Mesenchymal stem cell (in vitro differentiated cells and primary cell): ENCODE measurements at places on chromosomes 5 and 9.
A peak's percentile ranks its signal among the peaks of the same experiment; 100 is the strongest.

- no peak overlapping the region for H3K4me3 ChIP-seq
- H3K27ac ChIP-seq, result no peak overlapping the region
- H3K27me3 ChIP-seq, result no peaks in the 10 kb centered on the region
- H3K36me3 ChIP-seq, result no peaks in the 10 kb centered on the region
- no peak for DNase-seq
Observed at GRCh38 chr9:94780516-94780950, 54.0 kb downstream of the AOPEP start.

GRCh38 chr9:4662989-4663792 lies 1.1 kb downstream of the PLPP6 start:
- peak; percentile 87 for DNase-seq
- peak overlapping the region; percentile 90 for H3K4me3 ChIP-seq
- no peak overlapping the region for H3K27ac ChIP-seq
- no peaks in the 10 kb centered on the region for H3K36me3 ChIP-seq
- peaks cover 11% of the 10 kb centered on the region for H3K4me1 ChIP-seq

DNA sequence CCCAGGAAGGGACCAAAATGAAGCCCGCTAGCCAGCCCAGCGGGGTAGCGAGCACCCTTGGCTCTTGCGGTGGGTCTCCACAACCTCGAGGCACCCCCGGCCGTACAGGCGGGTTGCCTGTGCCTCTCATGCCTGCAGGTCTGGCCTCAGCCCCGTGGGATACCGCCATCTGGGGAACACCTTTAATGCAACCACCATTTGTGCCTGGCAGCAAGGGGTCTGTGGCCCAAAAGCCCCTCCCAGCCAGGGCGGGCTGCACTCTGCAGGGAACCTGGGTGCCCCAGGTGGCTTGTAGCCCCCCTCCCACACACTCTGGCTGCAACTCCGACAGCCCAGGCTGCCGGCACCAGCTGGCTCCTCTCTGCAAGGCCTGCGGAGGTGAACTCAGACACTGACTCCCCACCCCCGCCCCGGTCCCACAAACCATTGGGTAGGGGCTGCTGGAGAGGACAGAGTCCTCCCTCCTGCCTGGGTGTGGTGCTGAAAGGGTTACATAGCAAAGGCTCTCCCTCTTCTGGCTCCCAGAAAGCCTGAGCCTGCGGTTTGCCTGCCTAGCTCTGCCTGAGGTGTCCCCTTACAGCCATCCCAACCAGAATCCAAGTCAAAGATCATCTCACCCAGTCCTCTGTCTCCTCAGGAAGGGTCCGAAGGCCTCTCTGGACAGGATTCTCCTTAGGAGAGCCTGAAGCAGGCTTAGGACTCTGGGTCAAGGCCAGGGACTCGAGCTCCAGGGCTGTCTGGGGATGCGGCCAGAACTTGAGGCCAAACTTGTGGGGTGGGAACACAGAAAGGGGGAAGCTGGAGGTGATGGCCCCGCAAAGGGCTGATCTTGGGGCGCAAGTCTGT lies 109.4 kb downstream of the PSD2 start:
- H3K36me3 ChIP-seq, result no peaks in the 10 kb centered on the region
- no peak overlapping the region for H3K4me3 ChIP-seq
- peaks cover 94% of the 10 kb centered on the region for H3K27me3 ChIP-seq
- no peak overlapping the region for H3K27ac ChIP-seq
- H3K4me1 ChIP-seq, result peaks cover 16% of the 10 kb centered on the region

DNA sequence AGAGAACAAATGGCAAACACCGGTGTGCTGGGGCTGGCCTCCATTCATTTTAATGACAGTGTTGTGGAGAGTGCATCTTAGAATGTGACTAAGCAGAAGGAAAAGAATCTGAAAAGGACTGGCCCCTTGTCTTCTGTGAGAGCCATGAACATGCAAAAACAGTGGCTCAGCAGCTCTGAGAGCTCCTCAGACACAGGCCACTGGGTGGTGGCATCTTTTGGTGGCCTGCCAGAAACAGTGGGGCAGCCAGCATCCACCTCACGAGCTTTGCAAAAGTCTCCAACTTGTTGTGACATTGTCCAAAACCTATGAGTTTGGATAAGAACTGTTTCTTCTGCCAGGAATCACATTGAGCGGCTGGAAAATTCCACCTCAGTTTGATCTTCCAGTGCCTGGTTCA lies 233.4 kb downstream of the NR3C1 start:
- no peak for DNase-seq
- peaks cover 11% of the 10 kb centered on the region for H3K4me1 ChIP-seq
- H3K4me3 ChIP-seq, result no peak overlapping the region

- H3K4me1 ChIP-seq, result no peaks in the 10 kb centered on the region
- DNase-seq, result peak; percentile 18
- H3K4me3 ChIP-seq, result no peak overlapping the region
- H3K36me3 ChIP-seq, result no peaks in the 10 kb centered on the region
- H3K27me3 ChIP-seq, result no peaks in the 10 kb centered on the region
Observed at GRCh38 chr5:129748913-129749880, 1.3 kb downstream of the MINAR2 start.

GRCh38 chr5:37208883-37209797 lies 40.0 kb downstream of the CPLANE1 start:
- no peak overlapping the region for H3K4me3 ChIP-seq
- H3K27me3 ChIP-seq, result no peaks in the 10 kb centered on the region
- peaks cover 3% of the 10 kb centered on the region for H3K4me1 ChIP-seq
- H3K27ac ChIP-seq, result no peak overlapping the region
- DNase-seq, result no peak

DNA sequence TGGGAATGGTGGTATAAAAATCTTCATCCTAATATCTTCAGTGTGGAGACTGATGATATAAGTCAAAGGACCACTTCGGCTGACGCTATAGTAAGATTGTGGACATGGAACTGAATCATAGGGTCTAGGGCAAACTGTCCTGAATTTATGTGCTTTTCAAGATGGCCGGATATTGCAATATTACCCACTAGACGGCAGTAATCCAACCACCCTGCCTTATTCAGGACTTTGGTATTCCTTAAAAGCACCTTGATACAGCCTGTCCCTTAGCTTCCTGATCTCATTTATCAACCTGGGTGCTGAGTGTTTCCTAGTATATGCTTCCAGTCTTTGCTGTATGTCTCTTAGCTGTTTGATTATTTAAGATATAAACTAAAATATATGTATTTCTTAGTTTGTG lies 71.2 kb upstream of the COX7C start:
- no peaks in the 10 kb centered on the region for H3K36me3 ChIP-seq
- H3K27ac ChIP-seq, result no peak overlapping the region
- H3K4me1 ChIP-seq, result no peaks in the 10 kb centered on the region
- no peak overlapping the region for H3K4me3 ChIP-seq

DNA sequence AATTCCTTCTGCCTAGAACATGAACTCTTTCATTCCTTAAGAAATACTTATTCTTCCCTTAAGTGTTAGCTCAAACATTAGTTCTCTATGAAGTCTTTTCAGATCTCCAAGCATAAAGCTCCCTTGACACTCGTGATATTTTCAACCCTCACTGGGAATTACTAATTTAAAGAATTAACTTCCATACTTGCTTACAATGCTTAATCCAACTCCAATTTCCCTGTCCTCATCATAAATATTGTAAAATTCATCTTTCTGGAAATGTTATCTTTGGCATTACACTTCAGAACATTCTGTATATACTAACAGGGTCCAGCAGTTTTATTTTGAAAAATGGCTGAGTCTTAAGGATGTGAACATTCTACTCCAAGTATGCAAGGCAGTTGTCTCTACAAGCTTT lies 7.2 kb downstream of the STARD4 start:
- peaks cover 2% of the 10 kb centered on the region for H3K36me3 ChIP-seq
- H3K4me1 ChIP-seq, result no peaks in the 10 kb centered on the region
- H3K4me3 ChIP-seq, result no peak overlapping the region
- no peak for DNase-seq

DNA sequence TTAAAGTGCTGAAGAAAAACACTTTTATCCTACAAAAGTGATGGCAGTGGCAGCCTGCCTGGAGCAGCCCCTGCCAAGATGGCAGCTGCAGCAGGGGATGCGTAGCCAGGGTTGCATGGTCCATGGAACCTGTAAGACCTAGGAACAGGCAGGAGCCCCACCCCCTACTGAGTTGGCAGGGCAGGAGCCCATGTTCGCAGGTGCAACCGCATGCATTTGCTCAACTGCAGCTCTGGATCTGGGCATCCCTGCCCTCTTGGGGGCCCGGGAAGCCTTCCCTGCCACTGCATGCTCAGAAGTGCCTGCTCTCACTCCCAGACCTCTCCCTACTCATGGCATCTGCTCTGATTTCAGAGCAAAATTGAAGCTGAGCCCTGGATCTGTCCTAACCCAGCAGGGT lies 779.6 kb downstream of the CDH18 start:
- H3K27me3 ChIP-seq, result no peaks in the 10 kb centered on the region
- no peak overlapping the region for H3K4me3 ChIP-seq
- no peaks in the 10 kb centered on the region for H3K36me3 ChIP-seq
- DNase-seq, result no peak

DNA sequence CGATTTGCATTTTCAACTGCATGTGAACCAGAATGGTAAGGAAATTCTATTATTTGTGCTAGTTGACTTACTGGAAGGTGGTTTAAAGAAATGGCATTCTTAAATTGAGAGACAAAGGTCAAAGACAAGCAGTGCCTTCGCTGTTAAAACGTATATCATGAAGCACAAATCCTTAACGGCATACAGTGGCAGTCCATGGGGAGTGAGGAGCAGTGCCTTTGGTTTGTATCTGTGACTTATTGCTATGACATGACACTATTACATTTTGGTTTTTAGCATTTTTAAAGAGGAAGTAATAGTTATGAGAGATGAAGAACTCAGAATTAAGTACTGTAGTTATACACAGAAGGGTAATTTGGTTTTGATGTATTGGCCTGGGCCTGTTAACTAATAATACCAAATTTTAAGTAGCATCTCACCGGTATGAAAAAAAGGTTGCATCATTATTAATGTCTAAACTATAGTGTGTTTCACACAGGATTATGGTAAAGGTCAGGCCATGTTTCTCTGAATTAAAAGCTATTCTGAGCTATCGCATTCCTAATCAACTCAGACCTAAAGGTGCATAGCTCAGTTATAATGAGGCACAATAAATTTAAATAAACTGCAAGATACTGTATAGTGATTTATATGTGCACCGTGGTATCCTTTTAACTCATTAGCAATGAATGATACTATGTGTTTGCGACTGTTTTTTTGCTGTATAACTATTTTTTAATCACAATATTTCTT lies 339.8 kb upstream of the ARRDC3 start:
- no peaks in the 10 kb centered on the region for H3K36me3 ChIP-seq
- DNase-seq, result no peak
- no peak overlapping the region for H3K27ac ChIP-seq
- H3K4me3 ChIP-seq, result no peak overlapping the region
- H3K27me3 ChIP-seq, result no peaks in the 10 kb centered on the region
- H3K4me1 ChIP-seq, result no peaks in the 10 kb centered on the region

- no peaks in the 10 kb centered on the region for H3K27me3 ChIP-seq
- no peaks in the 10 kb centered on the region for H3K4me1 ChIP-seq
- no peak overlapping the region for H3K4me3 ChIP-seq
- no peak overlapping the region for H3K27ac ChIP-seq
- no peaks in the 10 kb centered on the region for H3K36me3 ChIP-seq
Observed at GRCh38 chr5:62271370-62271769, 34.6 kb upstream of the KIF2A start.

- H3K4me3 ChIP-seq, result no peak overlapping the region
- no peaks in the 10 kb centered on the region for H3K36me3 ChIP-seq
- H3K27ac ChIP-seq, result no peak overlapping the region
- no peaks in the 10 kb centered on the region for H3K27me3 ChIP-seq
- no peak for DNase-seq
- H3K4me1 ChIP-seq, result no peaks in the 10 kb centered on the region
Observed at GRCh38 chr5:6248132-6248531, 130.2 kb downstream of the MED10 start.

DNA sequence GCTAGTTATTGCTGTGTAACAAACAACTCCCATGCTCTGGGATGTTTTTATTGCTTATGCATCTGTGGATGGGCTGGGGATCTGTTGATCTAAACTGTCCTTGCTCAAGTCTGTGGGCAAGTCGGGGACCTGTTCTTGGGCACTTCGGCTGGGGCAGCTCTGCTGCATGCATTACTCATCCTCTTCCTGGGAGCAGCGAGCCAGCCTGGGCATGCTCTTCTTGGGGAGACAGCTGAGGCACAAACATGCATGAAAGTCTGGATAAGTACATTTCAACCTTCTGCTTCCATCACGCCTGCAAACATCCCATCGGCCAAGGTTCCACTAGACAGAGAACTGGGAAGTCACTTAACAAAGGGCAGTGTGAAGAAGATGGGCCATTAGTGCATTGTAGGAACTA lies 66.3 kb downstream of the ANKRD33B start:
- no peak for DNase-seq
- H3K27me3 ChIP-seq, result no peaks in the 10 kb centered on the region

- peaks cover 61% of the 10 kb centered on the region for H3K27me3 ChIP-seq
- H3K4me3 ChIP-seq, result no peak overlapping the region
- no peaks in the 10 kb centered on the region for H3K36me3 ChIP-seq
- no peak for DNase-seq
Observed at GRCh38 chr5:64691291-64691690, 988 bp downstream of the SHISAL2B start.

DNA sequence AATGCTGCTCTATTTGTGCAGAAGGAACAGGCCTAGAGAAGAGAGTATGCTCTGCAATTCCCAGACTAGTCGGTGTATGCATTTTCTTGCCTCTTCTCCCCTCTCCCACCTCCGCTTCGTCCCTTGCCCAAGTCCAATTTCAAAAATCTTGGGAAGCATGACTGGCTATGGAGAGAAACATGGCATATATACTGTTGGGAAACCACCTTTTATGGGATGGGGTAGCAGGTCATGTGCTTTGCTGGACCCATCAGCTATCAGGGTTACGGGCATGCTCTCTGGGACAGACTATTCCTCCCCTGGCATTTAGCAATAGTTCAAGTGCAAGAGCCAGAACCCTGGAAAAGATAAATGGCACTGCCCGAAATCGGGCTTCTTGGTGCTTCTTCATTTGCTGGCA lies 12.0 kb downstream of the ISL1 start:
- H3K27me3 ChIP-seq, result peaks cover 89% of the 10 kb centered on the region
- no peak overlapping the region for H3K27ac ChIP-seq
- no peak for DNase-seq
- H3K4me1 ChIP-seq, result peaks cover 7% of the 10 kb centered on the region
- H3K4me3 ChIP-seq, result no peak overlapping the region

DNA sequence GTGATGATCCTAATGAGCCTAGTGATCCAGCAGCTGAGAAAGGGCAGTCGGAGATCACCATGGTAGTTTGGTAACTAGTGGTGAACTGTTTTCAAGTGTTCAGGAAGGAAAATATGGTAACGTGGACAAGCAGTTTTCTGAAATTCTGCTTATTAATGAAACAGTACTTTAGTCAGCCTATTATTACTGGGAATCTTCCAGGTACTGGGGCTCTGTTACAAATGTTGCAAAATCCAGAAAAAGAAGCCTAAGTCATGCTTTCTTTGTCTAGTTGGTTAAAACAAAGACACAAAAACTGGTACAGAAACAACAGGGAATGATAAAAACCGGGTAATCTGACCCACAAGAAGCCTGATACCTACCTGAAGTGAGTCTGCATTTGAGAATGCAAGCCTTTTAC lies 18.2 kb downstream of the TTC23L start:
- peaks cover 1% of the 10 kb centered on the region for H3K4me1 ChIP-seq
- no peaks in the 10 kb centered on the region for H3K27me3 ChIP-seq
- no peak overlapping the region for H3K4me3 ChIP-seq
- H3K36me3 ChIP-seq, result no peaks in the 10 kb centered on the region
- DNase-seq, result no peak
- no peak overlapping the region for H3K27ac ChIP-seq
